ENCODE measurements at places on chromosomes 1 and 21. TPM values are rescaled to one million over a fixed set of nuclear protein-coding genes. Genes with fewer than 3 reads are reported as not detected.

KIF21B gene
- total RNA-seq = 3.5 TPM

CYB561D1 gene
- 3.5 TPM for total RNA-seq

NR0B2 gene
- not detected for total RNA-seq

DHRS3 gene
- 56.3 TPM for total RNA-seq

ZNF695 gene
- 1.2 TPM for total RNA-seq

ERI3 gene
- 57.2 TPM for total RNA-seq

LCE6A gene
- not detected for total RNA-seq

LRRC53 gene
- not detected for total RNA-seq

CCDC28B gene
- 2.5 TPM for total RNA-seq

GOLT1A gene
- total RNA-seq = 4.1 TPM

ADGRB2 gene
- 8.5 TPM for total RNA-seq

TCP10L gene
- total RNA-seq = 0.90 TPM

ITGB2 gene
- 0.72 TPM for total RNA-seq

ZBTB8A gene
- total RNA-seq = 4.5 TPM

DDI2 gene
- total RNA-seq = 9.2 TPM

FAM229A gene
- 2.9 TPM for total RNA-seq

ANKRD35 gene
- total RNA-seq = not detected

SHC1 gene
- 144 TPM for total RNA-seq

NBPF4 gene
- total RNA-seq = 0.23 TPM

ATP5PB gene
- total RNA-seq = 231 TPM

TRAPPC3 gene
- 72.4 TPM for total RNA-seq

PAQR7 gene
- 2.5 TPM for total RNA-seq

CFHR4 gene
- total RNA-seq = not detected

CRYAA gene
- total RNA-seq = not detected

NPR1 gene
- total RNA-seq = 1.2 TPM

PTCH2 gene
- 0.20 TPM for total RNA-seq

VAV3 gene
- total RNA-seq = 1.3 TPM

DMRTA2 gene
- 0.16 TPM for total RNA-seq

PGLYRP4 gene
- not detected for total RNA-seq

B3GALT2 gene
- total RNA-seq = not detected

ZMYM1 gene
- total RNA-seq = 5.7 TPM

BARHL2 gene
- not detected for total RNA-seq

PLA2G5 gene
- not detected for total RNA-seq

LYPLAL1 gene
- total RNA-seq = 20.7 TPM

C1QC gene
- not detected for total RNA-seq

MLLT11 gene
- 10.3 TPM for total RNA-seq

CCDC18 gene
- 5.2 TPM for total RNA-seq

ALDH4A1 gene
- total RNA-seq = 13.4 TPM

SLC45A1 gene
- total RNA-seq = 3.0 TPM

ALG14 gene
- total RNA-seq = 14.3 TPM

FCGR3A gene
- total RNA-seq = not detected

FAM78B gene
- 0.31 TPM for total RNA-seq

GJC2 gene
- total RNA-seq = 0.48 TPM

KLHL20 gene
- 13.9 TPM for total RNA-seq

Data from A549 treated with RU486 at 1 μM for 4 hours (cell line).